ENCODE measurements at places on chromosomes 5 and 9. TPM values are rescaled to one million over a fixed set of nuclear protein-coding genes. Genes with fewer than 3 reads are reported as not detected.

Gene STOML2
- 165 TPM for total RNA-seq

Gene OR2Y1
- not detected for total RNA-seq

Gene KLHL3
- 17.5 TPM for total RNA-seq

Gene FBN2
- 131 TPM for total RNA-seq

Gene ZNF367
- total RNA-seq = 3.2 TPM

Gene VLDLR
- 183 TPM for total RNA-seq

Gene DAB2IP
- 70.7 TPM for total RNA-seq

Gene IFNB1
- total RNA-seq = not detected

Data from endodermal cell (in vitro differentiated cells).